ENCODE measurements at places on chromosomes 16 and 17.

- DNase-seq, result no peak
Measured at GRCh38 chr16:67967958-67968399, 458 bp downstream of the SLC12A4 start.

- no peak for DNase-seq
Measured at GRCh38 chr17:75341784-75342486, 52.7 kb upstream of the SLC25A19 start.

GRCh38 chr17:82734987-82735866 lies at the start of gene FN3K:
TSS of gene FN3K (plus strand) at chr17:82735615. CDS start at chr17:82735637, 22 bp downstream.
- peak; percentile 35 for DNase-seq

DNA sequence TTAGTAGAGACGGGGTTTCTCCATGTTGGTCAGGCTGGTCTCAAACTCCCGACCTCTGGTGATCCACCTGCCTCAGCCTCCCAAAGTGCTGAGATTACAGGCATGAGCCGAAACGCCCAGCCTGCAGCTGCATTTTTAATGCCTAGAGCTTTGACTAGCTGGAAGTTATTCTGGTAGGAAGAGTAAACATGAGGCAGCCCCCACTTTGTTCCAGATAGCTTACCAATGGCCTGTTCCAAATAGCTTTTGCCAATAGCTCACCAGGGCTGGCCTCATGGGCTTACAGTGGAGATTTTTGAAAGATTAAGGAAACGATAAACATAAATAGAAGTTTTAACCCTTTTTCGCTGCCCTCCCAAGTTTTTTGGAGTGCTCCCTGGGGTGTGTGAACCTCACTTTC lies 9.8 kb downstream of the TRPV2 start:
- no peak for DNase-seq

- DNase-seq, result no peak
Measured at GRCh38 chr16:87948119-87948545, 3.1 kb upstream of the BANP start.

DNA sequence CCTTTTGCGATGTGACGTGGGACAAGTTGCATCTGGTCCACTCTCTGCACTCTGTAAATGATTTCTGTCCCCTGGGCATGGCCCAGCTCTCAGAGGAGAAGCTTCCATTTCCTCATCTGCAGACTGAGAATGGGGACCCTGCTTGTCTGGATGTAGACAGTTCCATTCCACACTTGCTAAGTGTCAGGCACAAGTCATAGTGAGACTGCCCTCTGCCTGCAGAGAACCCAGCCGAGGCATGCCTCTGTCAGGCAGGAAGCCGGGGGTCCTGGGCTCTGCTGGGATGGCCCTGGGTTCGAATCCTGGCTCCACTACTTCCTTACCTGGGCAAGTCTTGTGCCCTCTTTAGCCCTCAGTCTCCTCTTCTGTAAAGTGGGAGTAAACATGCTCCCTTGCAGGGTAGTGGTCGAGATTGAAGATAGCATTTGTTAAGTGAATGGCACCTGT lies 4.1 kb downstream of the MAP2K3 start:
- no peak for DNase-seq

GRCh38 chr16:50909831-50910735 lies 168.2 kb downstream of the CYLD start:
- no peak for DNase-seq

GRCh38 chr16:75433732-75434413 lies 570 bp upstream of the CFDP1 start:
- peak; percentile 78 for DNase-seq

DNA sequence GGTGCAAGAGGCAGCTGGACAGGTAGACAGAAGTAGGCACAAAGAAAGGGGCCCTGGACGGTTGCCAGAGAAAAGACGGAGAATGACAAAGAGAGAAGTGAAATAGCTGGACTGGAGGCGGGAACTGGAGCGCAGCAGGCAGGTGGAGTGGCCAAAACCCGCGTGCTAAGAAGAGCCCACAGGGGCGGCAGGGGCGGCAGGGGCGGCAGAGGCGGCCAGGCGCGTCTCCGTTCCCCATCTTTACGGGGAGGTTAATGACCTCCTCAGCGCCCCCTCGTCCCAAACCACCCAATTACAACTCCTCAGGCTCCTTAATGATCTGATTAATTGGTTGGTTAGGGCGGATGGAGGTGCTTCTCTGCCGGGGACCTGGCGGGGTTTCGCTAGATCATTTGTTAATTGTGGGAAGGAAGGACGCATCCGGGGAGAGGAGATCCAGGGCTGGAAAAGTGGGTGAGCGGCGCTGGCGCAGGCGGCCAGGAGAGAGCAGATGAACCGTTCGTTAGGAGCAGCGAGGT lies 15.4 kb upstream of the HOXB9 start:
- DNase-seq, result no peak

GRCh38 chr17:79192503-79193351 lies 118.1 kb downstream of the ENGASE start:
- DNase-seq, result peak; percentile 26

DNA sequence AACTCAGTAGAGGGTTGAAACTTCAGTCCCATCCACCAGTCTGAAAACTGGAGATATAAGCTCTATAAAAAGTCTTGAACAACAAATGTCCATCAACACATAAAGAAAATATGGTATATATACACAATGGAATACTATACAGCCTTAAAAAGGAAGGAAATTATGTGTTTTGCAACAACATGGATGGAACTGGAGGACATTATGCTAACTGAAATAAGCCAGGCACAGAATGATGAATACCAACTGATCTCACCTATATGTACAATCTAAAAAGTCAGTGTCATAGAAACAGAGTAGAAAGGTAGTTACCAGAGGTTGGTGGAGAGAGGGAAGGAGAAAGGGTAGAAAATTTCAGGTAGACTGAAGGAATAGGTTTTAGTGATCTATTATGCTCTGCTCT lies 438.1 kb downstream of the CA10 start:
- no peak for DNase-seq

GRCh38 chr17:5952518-5952917 lies 117.7 kb upstream of the WSCD1 start:
- no peak for DNase-seq

DNA sequence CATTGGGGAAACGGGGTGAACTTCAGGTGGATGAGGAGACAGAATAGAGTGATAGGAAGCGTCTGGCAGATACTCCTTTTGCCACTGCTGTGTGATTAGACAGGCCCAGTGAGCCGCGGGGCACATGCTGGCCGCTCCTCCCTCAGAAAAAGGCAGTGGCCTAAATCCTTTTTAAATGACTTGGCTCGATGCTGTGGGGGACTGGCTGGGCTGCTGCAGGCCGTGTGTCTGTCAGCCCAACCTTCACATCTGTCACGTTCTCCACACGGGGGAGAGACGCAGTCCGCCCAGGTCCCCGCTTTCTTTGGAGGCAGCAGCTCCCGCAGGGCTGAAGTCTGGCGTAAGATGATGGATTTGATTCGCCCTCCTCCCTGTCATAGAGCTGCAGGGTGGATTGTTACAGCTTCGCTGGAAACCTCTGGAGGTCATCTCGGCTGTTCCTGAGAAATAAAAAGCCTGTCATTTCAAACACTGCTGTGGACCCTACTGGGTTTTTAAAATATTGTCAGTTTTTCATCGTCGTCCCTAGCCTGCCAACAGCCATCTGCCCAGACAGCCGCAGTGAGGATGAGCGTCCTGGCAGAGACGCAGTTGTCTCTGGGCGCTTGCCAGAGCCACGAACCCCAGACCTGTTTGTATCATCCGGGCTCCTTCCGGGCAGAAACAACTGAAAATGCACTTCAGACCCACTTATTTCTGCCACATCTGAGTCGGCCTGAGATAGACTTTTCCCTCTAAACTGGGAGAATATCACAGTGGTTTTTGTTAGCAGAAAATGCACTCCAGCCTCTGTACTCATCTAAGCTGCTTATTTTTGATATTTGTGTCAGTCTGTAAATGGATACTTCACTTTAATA lies 7.0 kb upstream of the TMEM235 start:
- DNase-seq, result no peak

GRCh38 chr17:52957411-52957810 lies 798.9 kb upstream of the CA10 start:
- no peak for DNase-seq

- no peak for DNase-seq
Measured at GRCh38 chr16:661184-661821, 6.6 kb upstream of the RHOT2 start.

DNA sequence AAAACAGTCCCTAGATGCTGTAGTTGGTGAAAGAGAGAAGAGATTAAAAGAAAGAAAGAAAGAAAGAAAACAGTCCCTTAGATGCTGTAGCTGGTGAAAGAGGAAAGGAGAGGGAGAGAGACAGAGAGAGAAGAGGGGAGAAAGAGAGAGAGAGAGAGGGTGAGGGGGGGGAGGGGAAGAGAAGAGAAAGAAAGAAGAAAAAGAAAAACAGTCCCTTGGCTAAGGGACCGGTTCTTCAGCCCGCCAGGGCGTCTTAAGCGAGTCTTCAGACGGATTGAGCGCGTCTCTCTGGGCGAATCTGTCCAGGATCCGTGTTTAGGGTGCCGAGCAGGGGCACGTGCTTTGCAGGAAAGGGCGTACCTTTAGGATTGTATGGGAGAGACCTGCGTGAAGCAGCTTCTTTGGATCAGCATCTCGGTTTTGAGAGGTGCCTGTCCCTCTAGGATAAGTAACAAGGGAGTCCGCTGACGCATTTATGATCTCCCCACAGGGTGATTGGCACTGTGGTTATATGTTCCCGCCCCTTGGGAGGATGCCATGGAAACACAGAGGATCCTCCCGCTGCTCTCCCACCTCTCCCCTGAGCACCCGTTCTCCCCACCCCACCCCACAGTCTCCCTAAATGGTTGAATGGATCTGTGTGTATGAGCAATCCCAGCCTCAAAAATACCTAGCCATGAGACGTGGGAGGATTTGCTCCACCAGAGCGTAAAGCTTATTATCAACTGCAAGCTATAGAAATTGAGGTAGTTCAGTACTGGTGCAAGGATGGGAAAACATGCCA lies 16.7 kb downstream of the GNGT2 start:
- DNase-seq, result peak; percentile 57

DNA sequence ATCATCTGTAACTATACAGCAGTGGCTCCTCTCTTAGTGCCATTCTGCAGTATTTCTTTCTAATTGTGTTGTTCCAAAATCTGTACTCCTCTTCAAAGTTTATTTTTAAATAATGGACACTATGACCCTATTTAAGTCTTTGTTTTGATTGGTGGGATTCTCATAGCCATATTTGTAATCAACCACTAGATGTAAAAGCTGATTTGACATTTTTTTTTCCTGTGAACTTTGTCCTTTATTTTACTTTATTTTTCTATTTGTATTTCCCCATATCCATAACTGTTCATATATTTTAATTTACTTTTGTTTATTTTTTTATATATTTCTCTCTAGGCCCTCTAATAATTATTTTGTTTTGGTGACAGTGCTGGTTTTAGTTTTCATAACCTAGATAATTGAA lies 544.4 kb downstream of the KCNJ2 start:
- no peak for DNase-seq

GRCh38 chr17:1979182-1979985 lies 45.8 kb downstream of the RTN4RL1 start:
- no peak for DNase-seq

DNA sequence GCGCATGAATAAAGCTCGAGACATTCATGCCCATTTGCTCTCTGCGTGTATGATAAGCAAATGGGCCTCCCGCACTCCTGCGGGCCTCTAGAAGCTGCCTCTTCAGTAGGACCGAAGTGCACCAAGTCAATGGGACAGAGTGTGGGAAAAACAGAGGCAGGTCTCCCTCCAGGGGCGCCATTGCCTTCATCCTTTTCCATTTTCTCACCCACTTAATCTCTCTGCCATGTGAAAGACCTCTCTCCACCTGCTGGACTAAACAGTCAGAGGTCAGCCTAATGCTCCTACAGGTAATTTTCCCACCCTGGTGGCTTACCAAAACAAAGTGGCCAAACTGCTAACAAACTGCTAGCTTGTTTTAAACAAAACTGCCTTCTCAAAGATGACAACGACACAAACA lies 210.9 kb downstream of the ZFHX3 start:
- no peak for DNase-seq

- DNase-seq, result peak; percentile 38
Measured at GRCh38 chr17:78844301-78845005, 3.8 kb upstream of the USP36 start.

DNA sequence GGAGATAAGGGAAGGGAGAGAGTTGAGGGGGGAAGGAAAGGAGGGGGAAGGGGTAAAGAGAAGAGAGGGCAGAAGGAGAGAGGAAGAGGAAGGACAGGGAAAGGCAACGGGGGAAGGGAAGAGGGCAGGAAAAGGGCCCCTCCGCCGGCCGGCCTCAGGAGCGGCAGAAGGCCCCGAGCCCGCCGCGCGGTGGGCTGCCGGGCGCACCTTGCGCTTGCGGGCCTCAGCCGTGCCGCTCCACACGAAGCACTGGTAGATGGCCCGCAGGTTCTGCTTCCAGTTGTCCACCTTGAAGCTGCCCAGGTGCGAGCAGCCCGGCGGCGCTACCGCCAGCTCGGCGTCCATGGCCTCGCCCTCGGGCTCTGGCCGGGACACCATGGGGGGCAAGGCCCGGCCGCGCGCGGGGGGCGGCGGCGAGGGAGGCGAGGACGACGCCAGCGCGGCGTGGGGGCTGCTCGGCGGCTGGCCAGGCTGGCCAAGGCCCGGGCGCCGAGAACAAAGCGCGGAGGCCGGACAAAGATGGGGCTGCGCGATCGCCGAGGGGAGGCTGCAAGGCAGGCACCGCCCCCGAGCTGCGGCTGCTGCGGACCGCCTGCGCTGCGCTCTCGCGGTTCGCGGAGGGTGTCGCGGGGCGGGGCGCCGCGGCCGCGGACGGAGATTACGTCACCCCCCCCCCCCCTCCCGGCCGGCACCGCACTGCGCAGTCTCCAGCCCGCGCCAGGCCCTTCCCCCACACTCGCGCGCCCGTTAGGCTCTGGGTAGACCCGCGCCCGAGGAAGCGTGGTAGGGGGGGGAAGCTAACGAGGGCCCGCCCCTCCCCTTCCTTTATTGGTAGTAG lies at the start of gene USP22:
Gene USP22 (minus strand): TSS at position 554 of the 838 bp plus-strand sequence. CDS start 176 bp downstream, at position 378.
- DNase-seq, result peak; percentile 42

DNA sequence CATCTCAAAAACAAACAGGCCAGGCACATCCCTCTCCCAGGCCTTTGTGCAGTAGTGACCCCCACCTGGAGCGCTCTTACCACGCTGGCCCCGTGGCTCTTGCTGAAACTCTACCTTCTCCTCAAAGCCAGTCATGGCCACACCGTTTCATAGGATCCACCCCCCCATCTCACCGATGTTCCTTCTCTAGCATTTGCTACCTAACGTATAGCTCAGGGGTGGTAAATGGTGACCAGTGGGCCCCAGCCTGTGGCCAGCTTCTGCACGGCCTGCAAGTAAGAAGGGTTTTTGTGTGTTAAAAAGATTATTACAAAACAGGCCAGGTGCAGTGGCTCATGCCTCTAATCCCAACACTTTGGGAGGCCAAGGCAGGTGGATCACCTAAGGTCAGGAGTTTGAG lies 43.8 kb downstream of the RMI2 start:
- no peak for DNase-seq

GRCh38 chr16:55809851-55810250 lies 23.0 kb downstream of the CES1 start:
- no peak for DNase-seq

GRCh38 chr16:61243954-61244353 lies 792.3 kb downstream of the CDH8 start:
- no peak for DNase-seq
